Thyroid gland (tissue), 4 donors: ENCODE measurements at places on chromosomes 5 and 9. TPM values are rescaled to one million over a fixed set of nuclear protein-coding genes. Genes with fewer than 3 reads are reported as not detected.

DNA sequence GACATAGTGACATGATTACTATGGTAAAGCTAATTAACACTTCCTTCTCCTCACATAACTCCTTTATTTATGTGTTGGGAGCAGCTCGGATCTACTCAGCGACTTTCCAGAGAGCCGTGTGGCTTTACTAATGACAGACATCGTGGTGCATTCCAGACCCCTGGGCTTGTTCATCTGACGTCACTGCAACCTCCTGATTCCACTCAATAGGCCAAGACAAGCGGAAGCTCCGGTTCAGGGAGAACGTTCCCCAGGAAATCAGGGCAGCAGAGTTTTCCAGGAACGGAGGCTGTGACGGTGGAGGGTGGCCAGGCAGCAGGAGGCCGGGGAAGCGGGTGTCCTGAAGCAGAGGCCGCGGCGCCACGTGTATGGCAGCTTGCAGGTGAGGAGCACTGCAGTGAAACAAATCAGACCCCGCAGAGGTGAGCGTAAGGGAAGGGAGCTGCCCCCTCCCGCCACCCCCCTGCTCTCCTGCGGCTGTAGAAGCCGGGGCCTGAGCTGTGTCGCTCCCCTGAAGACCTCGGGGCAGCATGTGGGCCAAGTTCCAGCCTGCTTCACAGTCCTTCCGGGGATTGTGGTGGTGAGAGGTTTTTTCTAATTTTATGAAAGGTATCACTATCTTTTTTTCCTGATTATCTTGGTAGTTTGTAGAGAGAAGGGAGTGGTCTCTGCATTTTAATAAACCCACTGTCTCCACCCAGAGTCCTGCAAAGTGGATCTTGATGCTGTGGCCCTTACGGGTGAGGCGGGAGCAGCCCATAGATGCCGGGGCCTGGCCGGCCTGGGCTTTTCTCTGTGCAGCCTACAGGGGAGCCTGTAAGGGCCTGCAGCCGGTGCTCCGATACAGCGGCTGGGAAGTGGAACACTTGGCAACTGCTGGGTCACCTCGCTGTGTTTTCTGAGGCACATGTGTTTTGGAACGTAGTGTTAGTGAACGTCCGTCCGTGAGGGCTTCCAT lies 220.4 kb upstream of the IRX4 start:
- no peak overlapping the region for H3K4me3 ChIP-seq
- H3K4me1 ChIP-seq, result no peaks in the 10 kb centered on the region
- H3K27me3 ChIP-seq, result no peaks in the 10 kb centered on the region

- no peak for DNase-seq
- no peak overlapping the region for H3K4me3 ChIP-seq
- no peak overlapping the region for H3K27ac ChIP-seq
Measured at GRCh38 chr5:77192441-77193050, 17.9 kb upstream of the PDE8B start.

- DNase-seq, result no peak
- H3K27me3 ChIP-seq, result no peaks in the 10 kb centered on the region
- no peak overlapping the region for H3K4me3 ChIP-seq
- H3K4me1 ChIP-seq, result peaks cover 4% of the 10 kb centered on the region
- no peak overlapping the region for H3K27ac ChIP-seq
Measured at GRCh38 chr9:96867079-96867804, 12.9 kb upstream of the ZNF782 start.

The CDK7 gene
- total RNA-seq, result 16.7 TPM

DNA sequence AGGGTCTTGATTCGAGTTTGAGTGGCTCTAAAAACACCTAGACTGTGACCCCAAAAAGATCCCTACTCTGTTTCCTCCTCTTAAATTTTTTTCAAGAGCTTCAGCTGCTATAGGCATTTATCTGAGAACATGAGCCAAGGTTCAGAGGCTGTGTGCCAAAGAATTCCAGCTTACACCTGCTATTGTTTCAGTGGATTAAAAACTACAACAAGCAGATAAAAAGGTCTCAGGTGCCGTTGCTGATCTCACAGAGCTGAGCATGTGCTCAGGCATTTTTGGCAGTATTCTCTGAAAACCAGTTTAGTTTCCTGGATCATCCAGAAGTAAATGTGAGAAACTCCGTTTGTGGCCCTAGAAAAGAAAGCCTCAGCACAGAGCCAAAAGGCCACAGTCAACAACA lies 349.2 kb downstream of the DEPDC1B start:
- peaks cover 16% of the 10 kb centered on the region for H3K4me1 ChIP-seq
- DNase-seq, result peak; percentile 83
- H3K4me3 ChIP-seq, result no peak overlapping the region
- H3K27me3 ChIP-seq, result no peaks in the 10 kb centered on the region

DNA sequence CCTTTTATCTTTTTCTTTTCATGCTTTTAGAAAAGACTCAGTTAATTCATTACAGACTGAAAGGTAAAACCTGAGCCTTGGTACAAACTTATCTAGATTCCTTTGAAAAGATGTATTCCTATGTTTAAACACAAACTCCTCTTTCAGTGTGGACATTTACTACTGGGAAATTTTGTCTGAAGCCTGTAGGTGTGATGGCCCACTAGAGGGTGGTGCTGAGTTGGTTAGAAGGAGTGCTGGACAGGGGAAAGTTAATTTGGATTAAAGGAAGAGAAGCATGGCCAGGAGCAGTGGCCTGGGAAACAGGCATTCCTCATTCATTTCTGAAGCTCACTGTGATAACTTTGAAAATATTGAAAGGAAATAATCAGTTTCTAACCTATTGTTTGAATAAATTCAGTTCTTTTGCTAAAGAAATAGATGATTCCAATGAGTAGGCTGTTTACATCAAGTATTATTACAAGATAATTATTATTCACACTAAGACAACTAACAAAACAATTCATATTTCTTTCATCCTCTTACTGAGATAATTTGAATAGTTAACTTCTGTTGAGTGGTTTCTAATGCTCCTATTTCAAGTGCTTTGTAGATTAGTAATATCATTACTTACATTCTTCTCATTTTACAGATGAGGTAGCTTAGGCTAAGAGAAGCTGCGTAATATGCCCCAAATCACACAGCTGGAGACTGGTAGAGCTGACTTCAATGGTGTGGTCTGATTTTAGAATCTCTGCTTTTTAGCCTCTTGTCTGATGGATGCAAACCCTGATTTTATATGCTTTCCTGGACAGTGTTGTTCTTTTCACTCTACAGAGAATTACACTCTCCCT lies 150.9 kb downstream of the ADGRV1 start:
- H3K36me3 ChIP-seq, result no peaks in the 10 kb centered on the region
- H3K27me3 ChIP-seq, result no peaks in the 10 kb centered on the region
- no peaks in the 10 kb centered on the region for H3K4me1 ChIP-seq
- DNase-seq, result peak; percentile 67
- no peak overlapping the region for H3K27ac ChIP-seq
- H3K4me3 ChIP-seq, result no peak overlapping the region
